Chondrocyte (in vitro differentiated cells): ENCODE measurements at places on chromosomes 3 and 15. TPM values are rescaled to one million over a fixed set of nuclear protein-coding genes. Genes with fewer than 3 reads are reported as not detected.
A peak's percentile ranks its signal among the peaks of the same experiment; 100 is the strongest.

DNA sequence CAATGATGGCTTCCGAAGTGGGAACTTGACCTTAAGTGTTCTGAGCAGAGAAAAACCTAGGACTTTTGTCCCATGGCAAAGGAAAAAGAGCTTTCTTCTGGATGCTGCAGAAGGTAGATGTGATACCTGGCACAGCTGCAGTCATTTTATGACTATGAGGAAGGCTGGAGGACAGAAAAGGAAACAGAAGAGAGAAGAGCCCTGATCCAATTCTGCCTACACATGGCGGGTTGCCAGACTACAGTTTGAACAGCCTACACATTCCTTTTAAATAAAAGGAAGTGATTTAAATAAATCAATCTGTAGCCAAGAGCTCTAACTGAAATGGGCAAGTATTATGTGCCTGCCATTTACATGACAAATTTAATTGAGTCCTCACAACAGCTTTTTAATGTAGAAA, 43.6 kb upstream of the CHRNB4 start:
- no peak for DNase-seq

Gene FAM43A
- 22.8 to 25.3 TPM (median 25.1 TPM) in 3 replicates for total RNA-seq

DNA sequence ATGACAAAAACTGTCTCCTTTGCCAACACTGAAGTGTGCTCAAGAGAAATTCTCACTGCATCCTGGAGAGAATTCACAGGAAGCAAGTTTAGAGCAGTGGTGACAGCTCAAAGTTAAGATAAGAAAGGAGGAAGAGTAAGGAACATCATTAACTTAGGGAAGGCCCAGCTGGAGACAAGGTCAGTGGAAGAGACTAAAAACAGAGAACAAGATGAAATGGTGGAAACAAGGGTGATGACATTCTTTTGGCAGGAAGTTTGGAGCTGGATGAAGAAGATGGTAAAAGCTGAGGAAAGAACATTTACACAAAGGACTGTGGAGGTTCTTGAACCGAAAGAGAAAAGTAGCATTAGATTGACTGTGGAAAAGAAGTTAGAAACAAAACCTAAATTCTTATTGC, 6.7 kb upstream of the SUCLG2 start:
- DNase-seq: no peak

Gene CDHR4
- total RNA-seq: not detected in 3 replicates

Gene CHRM5
- not detected in 3 replicates for total RNA-seq

DNA sequence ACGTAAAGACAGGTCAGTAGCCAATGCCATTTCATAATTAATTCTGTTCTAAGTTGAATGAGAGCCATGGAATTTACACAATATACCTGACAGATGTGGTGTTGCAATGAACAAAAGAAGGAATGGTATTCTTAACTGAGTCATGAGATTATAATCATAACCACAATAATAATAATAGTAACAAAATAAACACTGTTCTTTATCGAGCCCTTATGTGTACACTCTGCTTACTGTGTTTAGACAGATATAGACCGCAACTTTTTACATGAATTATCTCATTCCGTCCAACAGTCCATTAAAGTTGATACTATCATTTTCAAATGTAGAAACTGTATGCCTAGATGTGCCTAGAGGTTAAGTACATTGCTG, 28.2 kb upstream of the SCAANT1 start:
- no peak for DNase-seq

Gene ABI3BP
- total RNA-seq: 8.9 to 166 TPM (median 10.2 TPM) in 3 replicates

Gene DPPA4
- 0.22 to 0.37 TPM (median 0.33 TPM) in 3 replicates for total RNA-seq

GRCh38 chr3:178137206-178137605, 399.0 kb upstream of the KCNMB2 start:
- DNase-seq: no peak

- DNase-seq: peak; percentile 53
These were observed 70.3 kb upstream of the IQSEC1 start for GRCh38 chr3:13143381-13144004.

DNA sequence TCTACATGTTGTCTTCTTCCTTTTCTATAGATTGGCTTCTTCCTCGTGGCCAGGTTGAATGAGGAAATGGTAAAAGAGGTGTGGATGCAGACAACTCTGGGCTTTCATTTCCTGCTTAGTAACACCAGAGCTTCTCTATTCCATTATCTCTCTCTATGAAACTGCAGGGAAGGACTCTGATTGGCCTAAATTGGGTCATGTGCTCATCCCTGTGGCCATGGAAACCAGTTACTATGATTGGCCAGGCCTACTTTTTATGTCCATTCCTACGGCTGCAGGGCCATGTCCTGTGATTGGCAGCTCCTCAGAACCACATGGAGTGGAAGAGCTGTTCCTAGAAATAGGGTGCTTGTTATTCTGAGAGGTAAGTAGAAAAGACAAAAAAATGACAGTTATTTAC, 486.9 kb upstream of the ADAMTS9 start:
- DNase-seq: no peak

DNA sequence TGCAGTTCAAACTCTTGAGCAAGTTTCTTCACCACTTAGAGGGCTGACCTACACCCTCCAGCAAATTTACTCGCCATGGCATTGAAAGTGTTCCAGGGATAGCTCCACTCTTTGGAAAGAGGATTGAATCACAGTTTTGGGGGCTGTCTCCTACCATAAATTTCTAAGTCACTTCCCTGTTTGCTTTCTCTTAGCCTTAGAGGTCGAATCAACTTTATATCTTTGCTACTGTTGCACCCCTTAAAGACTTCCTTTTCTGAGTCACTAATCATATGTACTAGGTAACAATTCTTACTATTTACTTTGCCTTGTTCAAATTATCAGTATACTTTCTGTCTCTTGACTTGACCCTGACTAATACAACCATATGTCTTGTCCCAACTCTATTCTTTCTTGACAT, 1151.8 kb upstream of the ALCAM start:
- DNase-seq: no peak

DNA sequence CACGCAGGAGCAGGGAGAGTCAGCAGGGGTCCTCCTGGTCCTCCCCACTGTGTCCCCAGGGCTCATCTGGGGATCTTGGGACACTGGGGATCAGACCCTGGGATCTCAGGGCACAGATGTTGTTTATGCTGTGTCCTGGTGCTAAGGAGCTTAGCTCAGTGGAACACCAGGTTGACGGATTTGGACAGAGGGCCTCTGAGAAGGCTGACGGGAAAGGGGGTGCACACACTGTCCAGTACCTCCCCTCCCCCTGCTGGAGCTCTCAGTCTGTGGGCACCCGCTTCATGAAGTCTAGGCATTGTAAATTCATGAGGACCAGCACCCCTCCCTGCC, 21.9 kb upstream of the SEMA3F start:
- no peak for DNase-seq
